Renal pelvis (tissue), 12 donors: ENCODE measurements at places on chromosomes 3 and 15. TPM values are rescaled to one million over a fixed set of nuclear protein-coding genes. Genes with fewer than 3 reads are reported as not detected.

- no peak for DNase-seq
Measured at GRCh38 chr15:67136802-67137201, 71.4 kb downstream of the SMAD3 start.

DNA sequence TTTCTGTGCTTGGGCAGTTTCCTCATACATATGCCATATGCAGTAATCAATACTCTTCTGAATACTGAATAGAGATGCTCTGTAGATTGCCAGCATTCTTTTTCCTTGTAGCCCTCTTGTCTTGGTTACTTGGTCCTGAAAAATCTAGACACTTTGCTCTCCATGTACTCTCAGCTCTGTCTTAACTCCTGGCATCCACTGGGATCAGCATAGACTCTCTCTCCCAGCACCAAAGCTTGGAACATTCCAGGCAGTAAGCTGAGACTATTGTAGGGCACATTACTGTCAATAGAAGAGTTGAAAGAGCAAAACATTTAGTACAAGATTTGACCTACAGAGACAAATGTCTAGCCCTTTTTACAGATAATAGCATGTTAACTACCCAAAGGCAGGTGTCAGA lies 1100.3 kb downstream of the TBL1XR1 start:
- no peak for DNase-seq

The MTFMT gene
- polyA plus RNA-seq: 16.9 TPM

The CYP19A1 gene
- polyA plus RNA-seq: not detected

DNA sequence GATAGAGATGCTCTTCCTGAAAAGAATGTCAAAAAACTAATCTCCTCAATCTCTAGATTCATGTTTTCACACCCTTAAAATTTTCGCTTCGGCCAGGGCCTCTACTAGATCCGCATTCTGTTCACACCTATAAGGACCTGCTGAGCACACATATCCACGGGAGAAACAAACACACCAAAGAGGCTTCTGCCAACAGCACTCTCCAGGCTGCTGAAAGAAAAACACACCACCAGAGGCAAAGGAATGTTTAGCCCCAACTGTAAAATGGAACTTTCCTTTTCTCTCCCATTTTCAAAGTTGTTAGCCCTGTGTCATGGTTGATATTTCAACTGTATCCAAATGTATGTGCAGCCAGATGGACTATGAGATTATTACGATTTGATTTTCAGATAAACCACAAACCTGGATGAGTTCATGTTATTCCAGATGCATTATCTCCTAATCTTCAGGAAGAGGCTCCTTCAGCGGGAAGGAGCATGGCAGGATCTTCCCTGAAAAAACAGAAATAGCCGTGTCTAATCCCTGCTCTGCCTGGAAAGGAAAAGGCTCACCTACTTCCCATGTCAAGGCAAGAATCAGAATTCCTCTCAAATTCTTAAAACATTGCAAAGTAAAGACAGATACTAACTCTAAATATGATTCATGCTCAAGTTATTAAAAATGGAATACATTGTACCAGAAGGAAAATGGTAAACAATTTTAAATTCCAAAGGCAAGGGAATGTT lies 442.7 kb upstream of the NR2F2 start:
- no peak for DNase-seq

The CKMT1A gene
- 2.6 TPM for polyA plus RNA-seq

- DNase-seq: no peak
Measured at GRCh38 chr15:94235041-94235440, 3.7 kb downstream of the MCTP2 start.
